ENCODE measurements at places on chromosomes 6 and 20. TPM values are rescaled to one million over a fixed set of nuclear protein-coding genes. Genes with fewer than 3 reads are reported as not detected.

DNA sequence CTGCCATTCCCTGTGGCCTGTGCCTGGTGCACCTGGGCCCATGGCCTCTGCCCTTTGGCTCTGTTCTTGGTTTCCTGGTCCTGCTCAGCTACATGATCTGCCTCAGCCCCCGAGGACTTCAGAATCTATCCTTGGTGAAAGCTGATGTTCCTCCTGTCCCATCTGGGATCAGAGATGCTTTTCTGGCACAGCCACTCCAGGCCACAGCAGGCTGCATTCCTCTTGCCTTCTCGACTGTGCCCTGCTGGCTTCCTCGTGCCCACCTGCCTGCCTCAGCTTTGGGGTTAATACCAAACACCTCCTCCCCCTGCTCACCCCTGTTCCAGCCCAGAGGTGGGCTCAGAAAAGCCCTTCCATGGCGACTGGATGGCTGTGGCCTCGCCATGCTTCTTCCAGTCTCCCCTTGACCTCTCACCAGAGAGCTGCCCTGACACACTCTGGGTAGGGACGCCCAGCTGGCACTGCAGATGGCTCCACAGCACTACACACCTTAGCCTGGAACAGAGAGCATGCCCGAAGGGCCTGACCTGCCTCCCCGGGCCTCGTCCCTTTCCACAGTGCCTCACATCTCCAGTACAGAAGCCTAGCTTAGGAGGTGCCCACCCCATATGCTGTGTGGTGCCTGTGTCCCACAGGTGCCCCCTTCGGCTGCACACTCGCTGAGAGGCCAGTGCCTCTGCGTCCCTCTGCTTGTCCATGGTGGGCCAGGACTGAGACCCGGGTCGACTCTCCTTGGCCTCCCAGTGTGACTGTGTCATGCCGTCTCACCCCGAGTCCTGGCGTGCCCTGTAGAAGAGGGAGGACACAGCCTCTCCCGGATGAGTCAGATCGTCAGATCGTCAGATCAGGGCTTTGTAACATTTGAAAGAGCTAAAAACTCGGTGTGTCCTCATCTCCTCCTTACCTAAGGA is 148.8 kb downstream of the DTNBP1 start:
- H3K27ac ChIP-seq, result no peak overlapping the region
- no peak for DNase-seq
- H3K4me1 ChIP-seq, result no peaks in the 10 kb centered on the region
- no peak overlapping the region for H3K4me3 ChIP-seq

The TGM2 gene
- total RNA-seq, result 144 TPM

DNA sequence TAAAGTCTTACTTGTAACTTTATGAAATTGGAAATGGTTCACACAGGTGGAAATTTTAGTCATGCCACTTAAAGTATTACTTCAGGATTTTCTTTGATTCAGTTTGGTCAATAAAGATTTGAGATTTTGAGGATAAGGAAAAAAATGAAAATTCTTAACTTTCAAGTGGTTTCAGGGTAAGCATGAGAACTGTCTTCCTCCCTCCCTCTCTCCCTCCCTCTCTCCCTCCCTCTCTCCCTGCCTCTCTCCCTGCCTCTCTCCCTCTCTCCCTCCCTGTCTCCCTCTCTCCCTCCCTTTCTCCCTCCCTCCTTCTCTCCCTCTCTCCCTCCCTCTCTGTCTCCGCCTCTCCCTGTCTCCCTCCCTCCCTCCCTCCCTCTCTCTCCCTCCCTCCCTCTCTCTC is 36.9 kb downstream of the L3MBTL3 start:
- DNase-seq, result no peak
- H3K36me3 ChIP-seq, result no peaks in the 10 kb centered on the region
- H3K27me3 ChIP-seq, result no peaks in the 10 kb centered on the region
- H3K4me1 ChIP-seq, result no peaks in the 10 kb centered on the region
- no peak overlapping the region for H3K27ac ChIP-seq

The SLC22A1 gene
- 0.42 TPM for total RNA-seq

DNA sequence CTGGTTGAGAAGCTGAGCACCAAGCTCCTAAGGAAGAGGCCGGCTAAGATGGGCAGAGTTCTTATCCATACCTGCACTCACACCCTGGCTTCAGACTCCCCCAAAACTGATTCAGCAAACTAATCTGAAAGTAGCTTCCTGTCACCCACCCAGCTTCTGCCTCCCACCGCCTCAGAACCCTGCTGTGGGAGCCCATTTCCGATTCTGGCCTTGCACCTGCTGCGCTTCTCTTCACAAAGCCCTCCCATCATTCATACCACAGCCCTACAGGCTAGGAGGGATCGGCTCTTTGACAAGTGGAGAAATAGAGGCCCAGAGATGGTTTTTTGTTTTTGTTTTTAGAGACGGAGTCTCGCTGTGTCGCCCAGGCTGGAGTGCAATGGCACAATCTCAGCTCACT is 28.7 kb downstream of the HM13 start:
- no peak overlapping the region for H3K27ac ChIP-seq
- peaks cover 12% of the 10 kb centered on the region for H3K36me3 ChIP-seq
- H3K4me3 ChIP-seq, result no peak overlapping the region

The FOXC1 gene
- 3.4 TPM for total RNA-seq

DNA sequence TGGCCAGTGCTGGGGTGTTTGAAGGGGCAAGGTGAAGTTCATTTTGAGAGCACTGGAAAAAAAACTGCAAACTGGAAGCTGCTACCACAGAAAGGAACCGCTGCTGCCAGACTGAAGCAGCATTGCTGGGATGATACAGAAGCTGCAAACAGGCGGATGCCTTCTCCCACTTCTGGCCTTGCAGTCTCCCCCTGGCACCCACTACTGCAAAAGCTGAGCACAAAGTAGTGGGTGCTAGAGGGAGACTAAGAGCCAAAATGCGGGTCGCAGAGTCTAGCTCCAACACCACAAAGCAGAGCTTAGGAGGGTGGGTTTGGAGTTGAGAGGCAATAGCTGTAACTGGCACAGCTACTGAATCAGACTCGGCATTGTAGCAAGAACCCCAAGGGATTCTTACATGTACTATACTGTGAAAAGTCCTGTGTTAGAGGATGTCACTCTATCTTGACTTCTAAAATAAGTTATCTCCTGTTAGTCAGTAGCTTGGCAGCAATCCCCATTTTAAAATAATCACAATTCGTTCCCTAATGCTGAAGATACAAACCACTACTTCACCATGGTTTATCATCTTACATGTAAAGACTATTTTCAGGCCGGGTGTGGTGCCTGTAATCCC is 44.0 kb upstream of the COL21A1 start:
- peak; percentile 46 for DNase-seq
- H3K4me3 ChIP-seq, result no peak overlapping the region

The DLK2 gene
- total RNA-seq, result 4.4 TPM
